ENCODE measurements at places on chromosomes 3 and 15.

- DNase-seq, result no peak
Measured at GRCh38 chr3:24447836-24448235, 46.8 kb downstream of the THRB start.

DNA sequence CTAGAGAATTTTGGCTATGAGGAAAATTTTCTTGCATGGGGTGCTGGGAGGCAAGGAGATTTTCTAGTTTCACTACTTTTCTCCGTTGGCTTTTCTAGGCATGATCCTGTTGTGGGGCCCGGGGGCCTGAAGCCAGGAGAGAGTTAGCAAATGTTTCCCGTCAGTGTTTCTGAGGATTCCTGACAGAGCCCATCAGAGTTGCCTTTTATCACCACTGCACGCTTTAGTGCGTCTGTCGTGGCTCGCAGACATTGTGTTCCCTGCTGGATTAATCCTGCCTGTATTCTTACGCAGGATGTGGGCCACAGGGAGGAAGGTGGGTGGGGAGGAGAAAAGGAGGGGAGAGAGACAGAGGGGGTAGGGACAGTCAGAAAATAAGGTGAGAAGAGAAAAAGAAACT lies 18.1 kb upstream of the BOC start:
- no peak for DNase-seq

- no peak for DNase-seq
Measured at GRCh38 chr15:91853948-91854638, 585 bp downstream of the SLCO3A1 start.

- no peak for DNase-seq
Measured at GRCh38 chr15:51054535-51054934, 40.2 kb downstream of the TNFAIP8L3 start.

DNA sequence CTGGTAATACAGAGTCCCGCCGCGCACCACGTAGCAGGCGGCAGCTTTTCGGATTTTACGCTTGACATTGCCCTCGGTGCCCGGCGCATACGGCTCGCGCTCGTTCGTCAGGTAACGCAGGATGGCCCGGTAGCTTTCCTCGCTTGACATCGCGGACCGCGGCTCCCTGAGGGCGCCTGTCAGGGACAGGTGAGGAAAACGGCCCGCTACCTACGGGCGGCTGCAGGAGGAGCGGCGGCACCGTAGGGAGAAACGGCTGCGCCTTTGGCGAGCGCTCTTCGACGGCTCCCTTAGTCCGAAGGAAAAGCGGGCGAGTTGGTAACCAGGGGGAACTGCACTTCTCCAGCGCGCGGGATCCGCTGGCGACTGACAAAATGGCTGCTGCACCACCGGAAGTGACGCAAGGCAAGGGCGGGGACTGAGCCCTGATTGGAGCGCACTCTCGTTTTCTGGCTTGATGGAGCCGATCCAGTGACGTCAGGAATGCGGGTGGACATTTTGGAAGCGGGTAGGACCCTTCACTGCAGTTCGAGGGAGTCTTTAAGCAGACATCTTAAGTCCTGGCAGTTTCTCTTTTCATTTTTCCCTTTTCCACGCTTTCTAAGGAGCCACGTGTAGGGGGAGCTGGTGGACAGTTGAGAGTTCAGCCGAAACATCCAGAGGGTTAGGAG lies at the start of gene ZBTB11:
TSS of gene ZBTB11 (minus strand) at position 368 of the 671 bp plus-strand sequence. CDS start at position 150, 218 bp downstream.
- peak; percentile 100 for DNase-seq

DNA sequence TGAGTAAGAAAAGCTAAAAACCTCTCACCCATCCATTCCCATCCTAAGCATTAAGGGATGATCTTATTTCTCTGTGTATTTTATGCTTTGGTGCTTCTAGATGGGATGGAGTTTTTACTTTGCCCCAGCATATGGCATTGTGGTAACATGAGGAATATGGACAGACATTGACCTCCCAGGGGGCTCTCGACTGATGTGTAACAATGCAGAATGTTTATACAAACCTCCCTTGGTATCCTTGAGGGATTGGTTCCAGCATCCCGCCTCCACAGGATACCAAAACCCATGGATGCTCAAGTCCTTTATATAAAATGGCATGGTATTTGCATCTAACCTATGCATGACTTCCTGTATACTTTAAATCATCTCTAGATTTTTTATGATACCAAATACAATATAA lies 21.6 kb downstream of the PDIA5 start:
- no peak for DNase-seq

DNA sequence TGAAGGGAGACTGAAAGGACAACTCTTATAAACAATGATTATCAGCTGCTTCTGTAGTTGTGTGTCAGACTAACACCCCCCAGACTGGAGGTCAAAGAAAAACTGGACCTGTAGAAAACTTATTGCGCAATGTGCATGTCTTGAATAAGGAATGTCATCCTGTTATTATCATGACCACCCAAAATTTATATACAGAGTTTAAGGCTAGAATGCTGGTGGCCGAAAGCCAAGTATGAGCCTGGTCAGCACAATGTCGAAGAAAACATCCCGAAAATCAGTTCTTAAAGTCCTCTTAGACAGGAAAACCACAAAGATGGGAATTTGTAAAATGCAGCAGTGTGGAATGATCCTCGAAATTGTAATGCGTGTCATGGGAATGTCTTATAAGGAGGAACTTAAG lies 29.3 kb downstream of the RFTN1 start:
- no peak for DNase-seq

DNA sequence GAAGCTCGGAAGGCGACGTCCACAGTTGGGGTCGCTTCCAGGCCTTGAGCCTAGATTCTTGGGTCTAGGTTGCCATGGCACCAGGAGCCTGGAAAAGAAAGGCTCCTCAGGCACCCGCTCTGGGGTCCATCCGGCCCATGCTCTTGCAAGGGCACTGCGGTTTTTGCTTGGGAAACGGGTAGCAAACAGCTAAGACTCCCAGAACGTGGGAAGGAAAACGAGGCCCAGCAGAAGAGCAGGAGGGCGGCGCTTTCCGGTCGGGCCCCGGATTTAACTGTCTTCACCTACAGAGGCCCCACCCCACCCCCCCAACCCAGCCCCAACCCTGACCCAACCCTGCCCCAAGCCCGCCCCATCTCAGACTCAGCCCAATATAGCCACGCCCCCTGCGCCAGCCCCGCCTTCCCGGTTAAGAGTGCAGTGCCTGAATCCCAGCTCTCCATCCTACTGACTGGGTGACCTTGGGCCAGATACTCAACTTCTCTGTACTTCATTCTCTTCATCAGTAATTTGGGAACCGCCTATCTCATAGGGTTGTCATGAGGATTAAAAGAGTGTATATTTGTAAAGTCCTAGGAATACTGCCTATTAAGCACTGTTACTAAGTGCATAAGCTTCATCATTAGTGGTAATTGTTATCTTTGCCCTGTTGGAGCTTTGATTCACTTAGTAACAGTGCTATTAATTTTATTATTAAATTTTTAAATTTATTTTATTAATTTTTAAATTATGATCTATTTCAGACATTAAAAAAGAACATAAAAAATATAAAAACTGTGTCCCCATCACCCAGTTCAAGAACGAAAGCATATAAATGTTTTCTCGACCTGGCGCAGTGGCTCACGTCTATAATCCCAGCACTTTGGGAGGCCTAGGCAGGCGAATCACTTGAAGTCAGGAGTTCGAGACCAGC lies 28.4 kb upstream of the SMAD6 start:
- DNase-seq, result peak; percentile 60

DNA sequence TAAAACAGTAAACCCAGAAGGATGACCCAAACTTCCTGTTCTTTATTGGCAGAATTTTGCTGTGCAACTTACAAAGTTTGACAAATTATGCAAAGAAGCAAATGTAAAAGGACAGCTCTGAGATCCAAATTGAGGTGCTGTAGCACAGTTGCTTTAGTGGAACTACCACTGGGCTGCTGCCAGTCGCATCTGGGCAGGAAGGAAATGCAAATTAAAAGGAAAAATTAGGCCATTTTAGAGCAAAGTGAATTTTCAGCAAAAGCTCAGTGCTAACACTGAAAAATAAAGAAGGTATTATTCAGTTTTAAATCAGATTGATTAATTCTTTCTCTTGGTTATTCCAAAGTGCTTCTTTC lies 104.5 kb downstream of the ZMAT3 start:
- no peak for DNase-seq

- no peak for DNase-seq
Measured at GRCh38 chr3:30954426-30954825, 60.0 kb upstream of the GADL1 start.

- no peak for DNase-seq
Measured at GRCh38 chr15:22226034-22226790, 145.9 kb downstream of the OR4M2 start.

DNA sequence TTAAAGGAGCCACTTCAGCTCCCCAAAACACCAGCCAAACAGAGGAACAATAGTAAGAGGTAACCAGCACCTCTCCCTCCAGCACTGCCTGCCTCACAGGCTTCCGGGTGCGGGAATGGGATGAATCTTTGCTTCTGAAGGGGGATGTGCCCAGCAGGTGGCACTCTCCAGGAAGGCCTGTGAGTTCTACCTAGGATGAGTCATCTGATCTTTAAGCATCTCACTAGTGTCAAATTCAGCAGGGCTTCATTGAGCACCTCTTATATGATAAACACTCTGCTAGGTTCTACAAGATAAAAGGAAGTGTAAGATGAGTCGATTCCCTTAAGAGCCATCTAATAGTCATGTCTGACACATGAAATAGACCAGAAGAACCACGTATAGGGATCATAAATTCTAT lies 237.4 kb upstream of the UMPS start:
- peak; percentile 54 for DNase-seq

DNA sequence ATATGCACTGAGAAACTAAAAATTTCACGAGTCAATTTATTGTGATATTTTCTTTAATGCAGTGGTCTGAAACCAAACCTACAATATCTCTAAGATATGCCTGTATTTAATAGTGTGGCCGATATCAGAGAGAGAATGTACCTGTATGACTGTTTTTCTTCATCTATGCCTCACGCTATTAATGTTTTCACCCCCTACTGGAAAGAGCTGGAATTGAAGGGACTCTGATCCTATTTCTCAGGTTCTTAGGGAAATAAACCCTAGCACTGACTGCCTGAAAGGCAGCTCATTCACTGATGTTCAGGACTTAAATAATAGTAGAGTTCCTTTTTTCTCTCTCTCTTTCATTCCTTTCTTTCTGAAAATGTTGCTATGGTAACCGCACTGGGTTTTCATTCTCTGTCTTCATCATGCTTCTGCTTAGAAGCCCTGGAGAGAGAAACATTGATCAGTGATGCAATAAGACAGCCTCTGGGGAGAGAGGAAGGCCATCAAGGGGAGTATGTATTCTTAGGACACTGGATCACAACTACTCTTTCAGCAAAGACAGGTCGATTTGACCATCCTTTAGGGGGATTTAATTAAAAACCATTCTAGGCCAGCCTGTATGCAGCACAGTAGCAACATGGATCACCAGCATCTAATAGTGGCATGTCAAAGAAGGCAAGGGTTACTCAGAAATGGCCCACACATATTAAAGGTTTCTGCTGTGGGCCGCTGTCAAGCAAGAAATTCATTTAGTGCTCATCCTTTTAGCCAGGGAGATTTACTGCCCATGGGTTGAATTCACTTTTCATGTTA lies 1135.7 kb downstream of the IGSF11 start:
- DNase-seq, result peak; percentile 15

- no peak for DNase-seq
Measured at GRCh38 chr3:197811343-197811742, 20.3 kb downstream of the LRCH3 start.

DNA sequence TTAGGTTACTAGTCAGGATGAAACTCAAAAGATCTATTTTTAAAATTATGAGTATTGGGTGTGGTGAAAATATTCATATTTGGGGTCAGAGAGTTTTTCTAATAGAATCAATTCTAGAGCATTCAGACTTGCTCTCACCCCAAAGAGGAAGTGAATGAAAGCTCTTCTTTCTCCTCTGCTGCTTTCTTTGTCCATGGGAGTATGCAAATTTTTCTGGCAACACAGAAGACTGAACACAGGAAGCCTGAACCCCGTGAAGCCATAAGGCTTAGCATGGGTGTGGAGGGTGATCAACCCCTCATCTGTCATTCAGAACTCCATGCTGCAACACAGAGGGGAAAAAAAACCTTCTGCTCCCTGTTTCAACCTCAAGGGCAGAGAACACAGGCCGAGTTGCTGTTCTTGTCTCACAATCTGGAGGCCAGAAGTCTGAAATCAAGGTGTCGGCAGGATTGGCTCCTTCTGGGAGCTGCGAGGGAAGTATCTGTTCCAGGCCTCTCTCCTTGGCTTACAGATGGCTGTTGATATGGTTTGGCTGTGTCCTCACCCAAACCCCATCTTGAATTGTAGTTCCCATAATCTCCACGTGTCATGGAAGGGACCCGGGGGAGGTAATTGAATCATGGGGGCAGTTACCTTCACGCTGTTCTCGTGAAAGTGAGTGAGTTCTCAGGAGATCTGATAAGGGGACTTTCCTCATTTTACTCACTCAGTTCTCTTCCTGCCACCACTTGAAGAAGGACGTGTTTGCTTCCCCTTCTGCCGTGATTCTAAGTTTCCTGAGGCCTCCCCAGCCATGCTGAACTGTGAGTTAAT lies 33.7 kb upstream of the CD47 start:
- no peak for DNase-seq

- no peak for DNase-seq
Measured at GRCh38 chr3:126149256-126149902, 31.0 kb downstream of the ALDH1L1 start.

DNA sequence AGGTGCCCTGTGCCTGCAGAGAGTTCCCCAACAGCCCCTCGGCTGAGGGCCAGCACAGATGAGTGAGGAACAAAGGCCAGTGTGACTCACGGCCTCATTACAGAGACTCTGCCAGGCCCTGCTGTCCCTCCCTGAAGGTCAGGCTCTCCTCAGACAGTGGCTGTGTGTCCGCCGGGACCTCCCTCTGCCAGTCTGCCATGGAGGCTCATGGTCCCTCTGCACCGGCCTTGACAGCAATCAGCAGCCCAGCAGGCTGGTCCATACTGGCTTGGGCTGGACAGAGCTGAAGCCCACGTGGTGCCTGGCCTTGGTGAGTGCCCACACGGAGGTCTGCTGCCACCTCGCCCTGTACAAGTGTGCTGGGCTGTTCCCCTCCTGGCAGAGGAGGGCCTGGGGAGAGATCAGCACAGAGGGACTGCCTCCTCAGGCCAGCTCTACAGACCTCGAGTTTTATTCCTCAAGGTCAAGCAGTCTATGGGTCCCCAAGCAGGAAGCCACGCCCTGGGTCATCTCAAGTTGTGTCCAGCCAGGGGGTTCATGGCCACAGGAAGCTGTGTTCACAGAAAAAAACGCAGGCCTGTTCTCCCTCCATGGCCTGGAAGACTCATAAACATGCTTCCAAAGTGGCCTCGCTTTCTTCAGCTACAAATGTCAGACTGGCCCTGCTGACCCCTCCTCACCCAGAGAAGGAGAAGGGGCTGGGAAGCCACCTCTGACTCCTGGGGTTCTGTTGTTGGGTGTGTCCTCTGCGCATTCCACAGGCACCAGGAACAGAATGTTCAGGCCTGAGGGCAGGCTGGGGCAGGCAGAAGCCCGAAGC lies 27.0 kb downstream of the SLC41A3 start:
- no peak for DNase-seq

- DNase-seq, result no peak
Measured at GRCh38 chr3:132378846-132379245, 38.5 kb upstream of the DNAJC13 start.

GRCh38 chr15:57439128-57440027 lies 63.1 kb downstream of the CGNL1 start:
- no peak for DNase-seq
